ENCODE measurements at places on chromosomes 13 and 19.

DNA sequence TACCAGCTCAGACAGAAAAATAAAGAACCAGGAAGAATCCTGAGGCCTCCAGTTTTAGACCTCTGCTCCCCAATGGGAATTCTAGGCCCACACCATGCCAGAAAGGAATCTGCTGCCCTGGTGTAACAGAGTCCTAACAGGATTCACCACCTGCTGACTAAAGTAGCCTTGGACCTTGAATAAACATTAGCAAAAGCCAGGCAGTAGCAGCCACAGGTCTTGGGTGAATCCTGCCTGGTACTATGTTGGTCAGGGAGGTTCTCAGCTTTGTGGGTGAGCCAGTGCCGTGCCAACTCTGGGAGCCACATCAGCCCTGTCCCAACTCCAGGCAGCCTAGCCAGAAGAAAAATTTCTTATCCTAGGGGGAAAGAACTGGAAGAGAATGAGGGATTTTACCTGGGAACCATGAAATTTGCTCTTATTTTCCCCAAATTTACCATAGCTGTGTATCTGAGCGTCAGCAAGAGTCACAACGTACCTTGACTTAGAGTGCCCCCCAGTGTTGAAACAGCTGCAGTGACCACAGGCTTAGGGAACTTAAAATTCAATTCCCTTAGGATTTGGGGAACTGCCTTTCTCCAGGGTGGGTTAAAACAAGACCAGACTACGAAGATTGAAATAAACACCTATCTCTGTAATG, 1895.6 kb upstream of the PRR20A start:
- no peak for DNase-seq

DNA sequence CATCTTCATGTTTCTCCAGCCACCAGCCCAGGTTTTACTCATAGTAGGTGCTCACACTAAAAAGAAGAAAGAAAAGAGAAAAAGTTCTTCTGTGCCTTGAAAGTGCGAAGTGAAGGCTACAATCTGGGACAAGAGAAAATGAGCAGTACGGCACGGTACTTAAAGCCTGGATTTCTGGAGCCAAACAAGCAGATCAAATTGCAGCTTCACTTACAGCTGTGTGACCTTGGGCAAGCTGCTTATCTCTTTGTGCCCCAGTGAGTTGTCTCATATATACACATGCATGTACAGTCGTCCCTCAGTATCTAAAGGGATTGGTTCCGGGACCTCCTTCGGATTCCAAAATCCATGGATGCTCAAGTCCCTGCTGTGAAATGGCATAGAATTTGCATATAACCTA, 41.8 kb downstream of the GSX1 start:
- DNase-seq: no peak

- no peak for DNase-seq
These were observed 4.1 kb downstream of the ZNF536 start for GRCh38 chr19:30376272-30376671.

DNA sequence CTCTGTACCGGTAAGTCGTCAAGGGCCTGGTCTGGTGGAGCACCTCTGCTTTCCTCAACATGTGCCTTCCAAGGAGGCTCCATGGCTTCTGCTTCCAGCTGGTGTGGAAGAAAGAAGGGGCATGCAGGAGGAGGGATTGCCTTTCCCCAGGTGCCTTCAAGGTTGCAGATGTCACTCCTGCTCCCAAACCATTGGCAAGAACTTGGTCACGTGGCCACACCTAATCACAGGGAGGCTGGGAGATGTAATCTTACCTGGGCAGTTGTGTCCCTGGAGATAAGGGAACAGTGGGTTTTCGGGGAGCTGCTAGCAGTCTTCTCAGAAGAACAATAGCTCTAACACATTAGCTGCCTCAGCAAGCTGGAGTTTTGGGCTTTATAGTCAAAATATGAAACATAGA, 9.7 kb upstream of the GPR18 start:
- DNase-seq: no peak

All from left renal pelvis (tissue), 4 donors.